Cerebellum (tissue), 4 donors: ENCODE measurements at places on chromosomes 3 and 15.

GRCh38 chr3:15341030-15341726, 8.8 kb upstream of the SH3BP5 start:
- DNase-seq, result no peak

DNA sequence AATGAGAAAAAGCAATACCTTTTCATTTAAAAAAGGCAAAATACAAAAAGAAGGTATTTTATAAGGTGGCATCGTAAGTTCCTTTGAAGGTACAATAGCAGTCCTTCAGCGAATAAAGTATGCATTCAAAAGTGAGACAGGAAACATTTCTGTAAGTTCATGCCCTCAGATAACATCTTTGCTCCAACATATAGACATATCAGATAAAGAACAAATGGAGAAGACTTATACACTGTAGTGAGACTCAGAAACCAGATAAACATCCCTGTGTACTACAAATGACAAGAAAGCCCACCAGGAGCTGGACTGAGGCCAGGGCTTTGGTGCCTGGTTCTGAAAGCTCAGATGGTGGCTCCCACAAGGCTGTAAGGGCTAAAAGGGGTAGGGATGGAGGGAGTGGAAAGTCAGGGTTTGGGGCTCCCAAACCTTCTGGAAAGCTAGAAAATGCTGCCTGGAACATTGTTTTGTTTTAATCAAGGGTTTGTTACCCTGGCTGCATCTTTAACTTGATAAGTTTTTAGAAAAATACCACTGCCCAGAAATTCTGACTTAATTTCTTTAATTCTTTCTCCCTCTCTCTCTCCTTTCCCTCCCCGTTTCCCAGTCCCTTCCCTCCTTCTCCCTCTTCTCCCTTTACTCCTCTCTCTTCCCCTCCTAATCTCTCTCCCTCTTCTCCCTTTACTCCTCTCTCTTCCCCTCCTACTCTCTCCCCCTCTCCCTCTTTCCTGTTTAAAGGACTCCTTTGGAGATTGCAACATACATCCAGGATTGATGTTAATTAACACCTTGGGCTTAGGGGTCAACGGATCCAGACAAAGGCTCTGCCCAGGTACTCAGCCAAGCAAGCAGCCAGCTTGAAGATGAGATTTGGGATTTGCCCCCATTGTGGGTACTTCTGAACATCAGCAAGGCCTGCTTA, 126.1 kb downstream of the AQP9 start:
- no peak for DNase-seq

- no peak for DNase-seq
These were observed 11.6 kb downstream of the TMEM212 start for GRCh38 chr3:171854649-171855305.

- no peak for DNase-seq
These were observed 617.1 kb downstream of the NR2F2 start for GRCh38 chr15:96947296-96948229.

GRCh38 chr3:177437513-177438337, 240.4 kb upstream of the TBL1XR1 start:
- DNase-seq, result no peak

DNA sequence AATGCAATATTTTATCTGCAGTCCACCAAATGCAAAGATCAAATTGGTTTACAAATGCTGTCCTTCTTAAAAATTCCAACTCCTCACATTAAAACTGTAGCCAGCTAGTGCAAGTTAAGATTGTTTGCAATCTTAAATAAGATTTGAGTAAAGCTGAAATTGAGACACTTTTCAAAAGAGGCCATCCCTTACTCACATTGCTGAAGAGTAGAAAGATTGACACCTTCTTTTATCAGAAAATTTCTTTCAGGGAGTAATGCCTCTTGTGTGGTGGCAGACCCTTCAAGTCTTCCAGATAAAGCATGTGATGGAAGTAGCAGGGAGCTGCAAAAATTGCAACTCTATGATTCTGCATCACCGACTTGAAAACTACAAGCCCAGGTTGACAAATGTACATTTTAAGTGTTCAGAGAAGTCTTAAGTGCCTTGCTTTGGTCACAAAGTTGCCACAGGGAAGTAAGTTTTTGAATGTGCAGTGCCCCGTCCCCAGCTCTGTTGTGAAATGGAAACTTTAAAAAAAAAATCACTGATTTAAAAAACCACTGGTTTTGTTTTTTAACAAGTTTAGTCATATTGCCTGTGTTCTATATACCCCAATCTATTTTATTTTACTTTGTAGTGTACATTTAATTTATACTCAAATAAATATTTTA, 12.6 kb downstream of the CD86 start:
- DNase-seq, result no peak

DNA sequence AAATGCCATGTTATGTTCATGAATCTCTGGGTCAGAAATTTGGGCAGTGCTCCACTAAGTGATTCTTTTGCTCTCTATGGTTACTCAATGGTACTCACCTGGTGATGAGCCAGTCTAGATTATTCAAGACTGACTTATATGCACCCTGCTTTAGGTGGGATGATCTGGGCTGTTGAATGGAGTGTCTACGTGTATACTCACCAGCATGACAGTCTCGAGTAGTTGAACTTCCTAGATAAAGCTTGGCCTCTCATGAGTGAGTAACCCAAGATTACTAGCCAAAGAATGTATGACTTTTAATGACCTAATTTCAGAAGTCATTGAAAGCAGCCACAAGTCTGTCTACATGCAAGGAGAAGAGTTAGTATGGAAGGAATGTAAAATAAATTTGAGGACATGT, 77.5 kb upstream of the CADM2 start:
- no peak for DNase-seq

DNA sequence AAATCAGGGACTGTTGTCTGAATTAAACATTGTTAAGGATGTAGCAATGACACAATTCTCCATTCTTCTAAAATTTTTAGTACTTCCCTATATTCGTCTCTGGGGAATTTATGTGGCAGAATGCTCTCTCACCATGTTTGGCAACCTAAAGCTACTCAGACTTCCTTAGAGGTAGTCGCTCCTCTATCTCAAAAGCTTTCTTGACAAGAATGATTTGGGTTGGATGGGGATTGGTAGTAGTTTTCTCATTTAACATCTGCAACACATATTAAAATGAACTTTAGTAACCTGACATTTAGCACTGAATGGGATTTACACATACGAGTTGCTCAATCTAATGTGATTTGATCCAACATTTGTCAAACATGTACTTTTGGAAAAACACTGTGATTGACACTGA, 233.3 kb downstream of the RBMS3 start:
- DNase-seq, result no peak

DNA sequence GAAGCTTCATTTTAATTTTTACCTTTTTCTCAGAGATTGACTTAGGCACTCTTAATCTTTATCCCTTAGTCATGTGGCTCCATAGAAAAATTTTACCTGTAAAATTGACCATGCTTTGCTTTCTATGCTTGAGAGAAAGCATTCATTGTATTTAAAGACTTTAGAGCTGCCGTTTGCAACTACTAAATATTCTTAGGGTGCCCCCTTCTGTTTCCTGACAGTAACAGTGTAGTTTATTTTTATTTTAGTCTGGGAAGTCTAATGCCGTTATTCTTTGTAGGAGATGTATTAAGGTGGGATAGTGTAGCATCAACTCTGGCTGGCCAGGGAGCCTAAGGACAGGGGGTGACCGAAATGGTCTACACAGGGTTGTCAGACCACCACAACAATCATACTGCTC, 84.5 kb upstream of the SYNPR start:
- DNase-seq, result peak; percentile 41

- DNase-seq, result no peak
These were observed 529 bp upstream of the DLEC1 start for GRCh38 chr3:38038447-38038911.

GRCh38 chr3:42839616-42840015, 30.4 kb downstream of the ACKR2 start:
- DNase-seq, result peak; percentile 73
